Natural killer cell treated with Interleukin-12 subunit alpha and Interleukin-12 subunit beta and Interleukin-15 and Interleukin-18, amount 100 ng/mL, for 72 hours (primary cell): ENCODE measurements at places on chromosomes 7 and 10. TPM values are rescaled to one million over a fixed set of nuclear protein-coding genes. Genes with fewer than 3 reads are reported as not detected.
A peak's percentile ranks its signal among the peaks of the same experiment; 100 is the strongest.

DNA sequence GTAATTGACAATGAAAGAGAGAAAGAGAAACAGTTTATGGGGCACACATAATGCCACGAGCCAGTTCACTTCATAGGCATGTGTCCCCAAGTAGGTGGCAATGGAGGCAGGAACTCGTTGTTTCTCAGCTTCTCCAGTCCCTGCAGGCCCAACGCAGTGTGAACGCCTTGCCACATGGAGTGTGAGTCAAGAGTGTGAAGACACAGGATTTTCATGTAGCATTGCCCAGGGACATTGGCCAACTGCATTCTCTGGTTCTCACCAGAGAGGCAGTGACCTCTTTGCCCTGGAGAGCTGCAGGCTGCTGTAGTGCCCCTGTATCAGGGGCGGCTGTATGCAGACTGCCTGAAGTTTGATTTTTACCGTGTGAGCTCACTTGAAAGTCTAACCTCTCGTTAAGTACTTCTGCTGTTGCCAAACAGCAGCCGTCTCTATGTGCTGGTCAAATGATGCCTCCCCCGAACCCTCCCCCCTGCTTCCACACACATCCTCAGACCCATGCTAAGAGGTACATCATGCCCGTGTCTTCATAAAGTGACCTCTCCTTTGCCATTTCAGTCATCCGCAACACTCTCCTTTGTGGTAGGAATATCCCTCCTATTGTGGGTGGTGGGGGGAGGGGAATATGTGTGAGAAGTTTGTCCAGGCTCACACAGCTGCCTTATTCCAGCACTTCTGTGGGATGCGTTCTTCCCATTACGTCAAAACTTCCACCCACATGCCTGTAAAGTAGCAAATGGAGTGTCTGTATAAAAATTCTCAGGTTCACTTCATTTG is 12.7 kb downstream of the LRRC18 start:
- DNase-seq: no peak
- H3K4me1 ChIP-seq: no peaks in the 10 kb centered on the region
- peaks cover 4% of the 10 kb centered on the region for H3K27me3 ChIP-seq
- no peak overlapping the region for H3K27ac ChIP-seq
- no peaks in the 10 kb centered on the region for H3K36me3 ChIP-seq

The LRRC18 gene
- not detected for total RNA-seq

The OR2A5 gene
- total RNA-seq: not detected

DNA sequence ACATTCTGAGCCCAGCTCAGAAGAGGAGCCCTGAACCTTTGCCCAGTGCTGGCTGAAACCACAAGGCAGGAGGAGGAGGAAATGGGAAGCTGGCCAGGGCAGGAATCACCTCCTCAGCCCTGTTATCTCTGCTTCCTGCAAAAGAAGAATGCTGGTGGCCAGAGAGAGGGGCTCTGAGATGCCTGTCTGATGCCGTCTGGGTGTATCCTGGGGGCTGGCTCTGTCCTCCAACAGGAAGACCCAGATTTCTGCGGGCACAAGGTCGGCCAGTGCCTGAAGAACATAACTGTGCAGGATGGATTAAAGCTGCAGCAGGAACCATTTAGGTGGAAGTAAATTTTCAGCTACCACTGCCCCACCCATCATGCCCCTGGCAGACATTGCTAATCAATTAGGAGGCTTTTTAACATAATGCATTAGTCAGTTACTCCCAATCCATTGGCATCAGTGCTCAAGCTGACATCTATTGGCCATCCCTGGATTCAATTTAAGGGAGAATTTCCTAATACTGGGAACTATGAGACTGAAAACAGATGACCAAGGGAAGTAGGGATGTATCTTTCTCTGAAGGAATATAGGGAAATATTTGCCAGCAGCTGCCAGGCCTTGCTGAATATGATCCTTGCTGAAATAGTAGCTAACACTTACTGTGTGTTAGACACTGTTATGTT is 67.7 kb downstream of the COL13A1 start:
- H3K4me3 ChIP-seq: no peak overlapping the region
- H3K27me3 ChIP-seq: peaks cover 2% of the 10 kb centered on the region
- no peaks in the 10 kb centered on the region for H3K36me3 ChIP-seq
- no peak for DNase-seq
- no peaks in the 10 kb centered on the region for H3K4me1 ChIP-seq
- no peak overlapping the region for H3K27ac ChIP-seq

- H3K27ac ChIP-seq: no peak overlapping the region
- no peaks in the 10 kb centered on the region for H3K4me1 ChIP-seq
- H3K27me3 ChIP-seq: peaks cover 5% of the 10 kb centered on the region
- no peak overlapping the region for H3K4me3 ChIP-seq
- H3K36me3 ChIP-seq: no peaks in the 10 kb centered on the region
Observed at GRCh38 chr10:124184208-124184830, 90.9 kb upstream of the CHST15 start.

- no peak overlapping the region for H3K4me3 ChIP-seq
- peaks cover 13% of the 10 kb centered on the region for H3K27me3 ChIP-seq
- no peak overlapping the region for H3K27ac ChIP-seq
- no peaks in the 10 kb centered on the region for H3K4me1 ChIP-seq
- no peak for DNase-seq
Observed at GRCh38 chr7:11193888-11194287, 220.2 kb downstream of the PHF14 start.

The C10orf90 gene
- total RNA-seq: not detected

- peaks cover 65% of the 10 kb centered on the region for H3K4me1 ChIP-seq
- peak; percentile 80 for DNase-seq
- H3K27ac ChIP-seq: peak overlapping the region; percentile 80
- H3K27me3 ChIP-seq: peaks cover 16% of the 10 kb centered on the region
- peaks cover 13% of the 10 kb centered on the region for H3K36me3 ChIP-seq
Observed at GRCh38 chr10:119315128-119316001, 108.0 kb downstream of the GRK5 start.

The PARD3 gene
- total RNA-seq: 0.56 TPM

DNA sequence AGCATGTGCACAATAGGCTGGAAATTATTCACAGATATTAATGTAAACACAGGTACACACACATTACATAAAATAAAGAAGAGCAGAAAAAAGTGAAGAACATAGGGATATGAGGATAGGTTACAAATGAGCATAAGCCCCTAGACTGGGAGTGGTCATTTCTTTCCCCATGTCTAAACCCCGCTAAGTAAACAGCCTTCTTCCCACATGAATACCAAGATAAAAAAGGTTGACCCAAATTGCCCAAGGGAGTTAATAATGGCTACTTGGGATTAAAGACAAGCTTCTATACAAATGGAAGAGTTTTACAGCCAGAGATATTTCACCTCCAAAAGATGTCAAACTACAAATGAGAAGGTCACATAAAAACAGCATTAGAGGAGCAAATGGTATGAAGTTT is 527.1 kb upstream of the CELF2 start:
- H3K27ac ChIP-seq: no peak overlapping the region
- no peaks in the 10 kb centered on the region for H3K4me1 ChIP-seq
- H3K36me3 ChIP-seq: no peaks in the 10 kb centered on the region
- no peak overlapping the region for H3K4me3 ChIP-seq
- DNase-seq: no peak

DNA sequence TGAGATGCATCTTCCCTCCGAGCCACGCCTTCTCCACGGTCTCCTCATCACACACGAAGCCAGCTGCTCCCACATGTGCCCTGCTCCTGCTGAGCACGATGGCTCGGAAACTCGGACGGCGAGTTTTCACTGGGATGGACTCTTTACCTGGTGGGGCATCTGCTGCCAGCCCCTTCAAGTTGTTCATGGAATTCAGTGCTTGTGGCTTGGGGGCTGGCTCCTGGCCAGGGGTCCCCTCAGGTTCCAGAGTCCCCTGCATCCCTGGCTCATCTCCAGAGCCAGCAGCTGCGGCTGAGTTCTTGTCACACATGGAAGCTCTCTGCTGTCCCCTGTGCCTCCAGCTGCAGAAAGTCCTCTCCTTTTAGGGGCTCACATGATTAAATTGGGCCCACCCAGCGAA is 654.0 kb downstream of the SDK1 start:
- no peaks in the 10 kb centered on the region for H3K27me3 ChIP-seq
- no peaks in the 10 kb centered on the region for H3K4me1 ChIP-seq
- H3K36me3 ChIP-seq: no peaks in the 10 kb centered on the region
- H3K4me3 ChIP-seq: no peak overlapping the region
- no peak overlapping the region for H3K27ac ChIP-seq

DNA sequence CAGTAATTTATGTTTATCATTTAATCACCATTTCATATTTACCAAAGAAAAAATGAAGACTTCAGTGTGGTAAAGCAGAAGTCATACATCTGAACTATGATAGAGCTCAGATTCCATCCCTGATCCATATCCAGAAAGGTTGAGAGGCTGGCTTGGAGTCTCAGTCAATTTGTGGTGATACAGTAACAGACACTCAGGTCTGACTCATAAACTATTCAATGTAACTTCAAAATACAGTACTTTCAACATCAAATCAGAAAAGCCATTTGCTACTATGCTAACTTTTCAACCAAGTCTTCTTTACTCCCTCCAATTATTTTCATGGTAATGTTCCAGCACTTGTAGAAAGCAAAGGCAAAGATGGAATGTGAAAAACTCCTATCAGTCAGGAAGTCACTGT is 190.4 kb downstream of the HDAC9 start:
- no peaks in the 10 kb centered on the region for H3K36me3 ChIP-seq
- H3K27ac ChIP-seq: no peak overlapping the region
- peaks cover 5% of the 10 kb centered on the region for H3K4me1 ChIP-seq
- H3K4me3 ChIP-seq: no peak overlapping the region
- no peaks in the 10 kb centered on the region for H3K27me3 ChIP-seq

The ADCYAP1R1 gene
- not detected for total RNA-seq

The CAV2 gene
- not detected for total RNA-seq

The GSTO2 gene
- total RNA-seq: 0.93 TPM

- no peaks in the 10 kb centered on the region for H3K27me3 ChIP-seq
- no peaks in the 10 kb centered on the region for H3K36me3 ChIP-seq
- peaks cover 38% of the 10 kb centered on the region for H3K4me1 ChIP-seq
Observed at GRCh38 chr10:119090026-119090795, 9.6 kb upstream of the EIF3A start.

The H2BK1 gene
- total RNA-seq: not detected

GRCh38 chr10:44249490-44249889 is 135.4 kb downstream of the CXCL12 start:
- H3K27me3 ChIP-seq: peaks cover 19% of the 10 kb centered on the region
- H3K36me3 ChIP-seq: no peaks in the 10 kb centered on the region
- no peaks in the 10 kb centered on the region for H3K4me1 ChIP-seq

GRCh38 chr7:375321-375831 is 85.4 kb downstream of the FOXL3 start:
- no peak overlapping the region for H3K27ac ChIP-seq
- peaks cover 3% of the 10 kb centered on the region for H3K4me1 ChIP-seq
- H3K36me3 ChIP-seq: no peaks in the 10 kb centered on the region
- H3K27me3 ChIP-seq: no peaks in the 10 kb centered on the region

DNA sequence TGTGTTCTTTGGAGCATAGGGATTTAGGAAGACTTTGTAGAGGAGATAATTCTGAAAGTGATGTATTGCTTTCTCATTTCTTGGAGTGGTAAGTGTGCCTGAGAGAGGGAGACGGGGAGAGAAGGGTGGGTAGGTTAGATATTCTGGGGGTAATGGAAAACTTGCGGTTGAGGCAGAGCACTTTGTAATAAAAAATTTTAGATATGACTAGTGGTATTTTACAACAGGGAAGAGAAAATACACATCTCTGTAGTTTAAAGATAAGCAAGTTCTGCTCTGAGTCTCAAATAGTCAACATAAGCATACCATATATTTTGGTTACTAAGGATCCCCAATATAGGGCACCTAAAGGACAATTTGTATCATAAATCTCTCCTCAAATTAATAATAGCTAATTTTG is 6.6 kb downstream of the VPS50 start:
- H3K27ac ChIP-seq: no peak overlapping the region
- no peak for DNase-seq
- H3K4me1 ChIP-seq: peaks cover 2% of the 10 kb centered on the region
- H3K36me3 ChIP-seq: no peaks in the 10 kb centered on the region
- no peak overlapping the region for H3K4me3 ChIP-seq
- H3K27me3 ChIP-seq: no peaks in the 10 kb centered on the region

The FAM25G gene
- not detected for total RNA-seq

DNA sequence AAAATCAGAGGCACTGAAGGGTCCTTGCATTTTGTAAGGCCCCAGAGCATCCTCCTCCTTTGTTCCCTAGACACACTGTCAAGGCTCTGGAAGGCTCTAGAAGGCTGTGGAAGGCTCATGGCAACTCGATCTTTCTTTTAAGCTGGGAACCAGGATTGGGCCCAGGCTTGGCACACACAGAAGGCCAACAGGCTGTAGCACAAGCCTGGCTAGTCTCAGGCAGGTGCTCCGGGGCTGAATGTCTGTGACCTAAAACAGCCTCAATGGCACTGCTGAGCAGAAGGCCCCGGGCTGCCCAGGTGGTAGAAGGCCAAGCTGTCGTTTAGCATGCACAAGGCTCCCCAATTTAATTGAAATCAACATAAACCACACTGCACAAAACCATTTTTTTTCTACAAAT is 55.7 kb downstream of the PRKAG2 start:
- no peak for DNase-seq
- no peak overlapping the region for H3K4me3 ChIP-seq
- H3K27ac ChIP-seq: no peak overlapping the region
- no peaks in the 10 kb centered on the region for H3K27me3 ChIP-seq
- H3K4me1 ChIP-seq: peaks cover 5% of the 10 kb centered on the region
- H3K36me3 ChIP-seq: no peaks in the 10 kb centered on the region

The FZD1 gene
- not detected for total RNA-seq

The MLXIPL gene
- total RNA-seq: not detected

The PLEKHS1 gene
- total RNA-seq: 0.81 TPM
